ENCODE measurements at places on chromosomes 4 and X. TPM values are rescaled to one million over a fixed set of nuclear protein-coding genes. Genes with fewer than 3 reads are reported as not detected.

Gene TBC1D9
- 26.5 TPM for total RNA-seq

Gene GLRB
- total RNA-seq = 9.4 TPM

GRCh38 chr4:127686658-127687057, 43.5 kb upstream of the SLC25A31 start:
- DNase-seq = peak; percentile 35

GRCh38 chr4:114905017-114905416, 208.4 kb downstream of the NDST4 start:
- no peak for DNase-seq

Gene PSMD10
- total RNA-seq = 107 TPM

Gene KIF4A
- 44.8 TPM for total RNA-seq

DNA sequence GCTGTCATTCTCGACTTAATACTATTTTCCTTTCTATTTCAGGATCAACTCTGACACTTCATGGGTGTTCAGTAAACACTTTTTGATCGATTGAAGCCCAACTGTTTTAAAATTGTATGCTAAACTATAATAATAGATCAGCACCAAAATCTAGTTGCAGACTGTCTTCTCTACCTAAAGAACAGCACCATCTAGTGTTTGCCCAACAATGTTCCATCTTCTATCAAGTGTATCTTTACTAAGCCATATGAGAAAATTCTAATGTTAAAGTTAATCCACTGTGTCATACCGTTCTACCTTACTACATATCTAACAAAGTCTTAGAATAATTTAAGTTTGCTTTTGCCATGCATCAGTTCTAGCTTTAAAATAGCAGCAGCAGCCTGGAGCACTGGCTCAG, 113.0 kb upstream of the PRDX4 start:
- peak; percentile 48 for DNase-seq

Gene ARHGAP4
- 5.3 TPM for total RNA-seq

Gene RNF150
- 4.9 TPM for total RNA-seq

DNA sequence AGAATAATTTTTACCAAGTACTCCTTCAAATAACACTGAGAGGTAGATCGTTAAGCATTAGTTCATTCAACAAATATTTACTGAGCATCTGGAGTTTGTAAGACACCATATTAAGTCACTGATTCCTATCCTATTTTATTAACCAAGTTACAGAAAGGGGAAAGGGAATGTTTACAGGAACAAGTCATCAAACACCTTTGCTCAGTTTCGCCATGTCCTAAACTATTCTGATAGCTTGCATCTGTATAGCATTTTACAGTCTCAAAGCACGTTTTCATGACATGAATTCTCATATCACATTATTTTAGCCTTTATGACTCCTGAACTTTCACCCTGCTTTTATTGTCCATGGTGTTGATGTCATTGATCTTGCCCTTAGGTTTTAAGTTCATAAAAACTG, 89.2 kb downstream of the AREG start:
- DNase-seq = no peak

Data from A172 (cell line).